Smooth muscle cell of the brain vasculature (primary cell): ENCODE measurements at places on chromosomes 16 and 17.

DNA sequence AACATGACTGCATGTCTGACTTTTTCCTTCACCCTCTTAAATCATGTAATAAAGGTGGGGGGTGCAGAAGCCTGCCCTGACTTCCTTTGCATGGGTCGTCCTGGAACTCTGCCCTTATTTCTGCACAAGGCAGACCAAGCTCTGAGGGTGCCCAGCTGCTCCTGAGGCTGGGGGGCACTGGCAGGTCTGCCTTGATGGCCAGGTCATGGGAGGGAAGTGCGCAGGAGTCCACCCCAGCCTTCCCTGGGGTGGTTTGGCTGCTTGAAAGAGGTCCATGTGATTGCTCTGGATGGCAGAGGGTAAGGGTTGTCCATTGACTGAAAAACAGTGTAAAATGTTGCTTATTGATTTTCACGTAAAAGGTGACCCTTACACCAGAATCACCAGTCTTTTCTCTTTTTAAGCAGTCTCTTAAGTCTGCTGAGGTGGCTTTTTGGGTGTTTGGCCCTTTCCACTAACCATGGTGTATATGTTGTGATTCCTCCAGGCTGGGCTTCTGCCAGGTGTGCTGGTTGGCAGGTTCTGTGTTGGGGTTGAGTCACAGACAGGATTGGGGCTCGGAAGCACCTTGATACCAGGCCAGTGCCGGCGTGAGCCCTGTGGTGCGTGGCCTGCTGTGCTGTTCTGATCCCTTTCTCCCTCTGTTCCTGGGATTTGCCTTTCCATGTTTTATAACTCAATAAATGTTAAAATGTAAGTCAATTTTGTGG lies 19.4 kb downstream of the DHX38 start:
- DNase-seq: no peak

DNA sequence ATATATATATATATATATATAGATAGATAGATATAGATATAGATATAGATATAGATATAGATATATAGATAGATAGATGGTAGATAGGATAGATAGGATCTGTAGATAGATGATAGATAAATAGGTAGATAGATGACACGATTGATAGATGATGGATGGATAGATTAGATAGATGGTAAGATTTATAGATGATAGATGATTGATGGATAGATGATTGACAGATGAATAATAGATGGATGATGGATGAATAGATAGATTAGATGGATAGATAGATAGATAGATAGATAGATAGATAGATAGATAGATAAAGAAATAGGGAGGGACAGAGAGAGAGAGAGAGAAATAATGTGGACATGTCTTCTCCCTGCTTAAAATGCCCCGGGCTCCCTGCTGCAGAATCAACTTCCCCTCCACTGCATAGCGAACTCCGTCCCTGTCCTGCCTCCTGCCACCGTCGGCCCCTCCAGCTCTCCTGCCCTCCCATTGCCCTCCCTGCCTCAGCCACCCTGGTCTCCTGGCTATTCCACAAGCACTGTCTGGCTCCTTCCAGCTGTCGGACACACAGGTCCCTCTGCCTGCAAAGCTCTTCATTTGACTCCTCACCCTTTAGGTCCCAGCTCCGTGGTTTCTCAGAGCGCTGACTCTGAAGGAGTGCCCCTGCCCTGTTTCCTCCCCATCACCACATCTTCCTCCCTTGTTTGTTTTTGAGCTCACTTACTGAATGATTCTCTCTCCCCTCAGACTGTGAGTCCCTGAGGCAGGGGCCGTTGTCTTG lies 254.0 kb downstream of the KATNIP start:
- DNase-seq: no peak

GRCh38 chr16:4525069-4525468 lies 13.5 kb downstream of the CDIP1 start:
- DNase-seq: no peak

GRCh38 chr17:70370816-70371215 lies 201.5 kb downstream of the KCNJ2 start:
- no peak for DNase-seq

- no peak for DNase-seq
These were observed 44.7 kb downstream of the COG7 start for GRCh38 chr16:23408242-23408822.

GRCh38 chr17:73320601-73321264 lies 8.9 kb upstream of the CDC42EP4 start:
- no peak for DNase-seq

DNA sequence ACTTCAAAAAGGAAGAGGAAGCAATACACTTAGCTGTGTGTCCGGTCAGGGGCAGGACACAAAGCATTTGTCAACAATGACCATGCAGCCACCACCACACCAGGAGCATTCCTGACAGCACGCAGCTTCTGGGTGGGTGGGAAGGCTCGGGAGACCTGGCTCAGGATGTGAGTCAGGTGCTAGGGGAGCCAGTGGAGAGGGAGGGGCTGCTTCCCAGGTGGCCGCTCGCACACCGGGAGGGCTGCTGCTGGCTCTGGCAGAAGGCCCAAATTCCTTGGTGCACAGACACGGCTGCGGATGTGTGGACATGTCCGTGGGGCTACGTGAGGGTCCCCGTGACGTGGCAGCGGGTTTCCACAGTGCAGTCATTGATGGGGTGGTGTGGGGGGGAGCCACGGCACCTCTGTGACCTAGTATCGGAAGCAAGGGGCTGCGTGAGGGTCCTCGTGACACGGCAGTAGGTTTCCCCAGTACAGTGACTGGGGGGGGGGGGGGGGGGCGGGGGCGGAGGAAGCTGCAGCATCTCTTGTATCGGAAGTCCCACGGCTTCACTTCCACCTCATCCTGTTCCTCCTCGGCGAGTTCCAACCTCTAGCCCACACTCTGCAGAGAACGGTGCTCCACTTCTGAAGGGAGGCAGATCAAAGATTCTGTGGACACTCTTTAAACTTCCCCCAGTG lies 112.8 kb downstream of the ZNF778 start:
- no peak for DNase-seq

DNA sequence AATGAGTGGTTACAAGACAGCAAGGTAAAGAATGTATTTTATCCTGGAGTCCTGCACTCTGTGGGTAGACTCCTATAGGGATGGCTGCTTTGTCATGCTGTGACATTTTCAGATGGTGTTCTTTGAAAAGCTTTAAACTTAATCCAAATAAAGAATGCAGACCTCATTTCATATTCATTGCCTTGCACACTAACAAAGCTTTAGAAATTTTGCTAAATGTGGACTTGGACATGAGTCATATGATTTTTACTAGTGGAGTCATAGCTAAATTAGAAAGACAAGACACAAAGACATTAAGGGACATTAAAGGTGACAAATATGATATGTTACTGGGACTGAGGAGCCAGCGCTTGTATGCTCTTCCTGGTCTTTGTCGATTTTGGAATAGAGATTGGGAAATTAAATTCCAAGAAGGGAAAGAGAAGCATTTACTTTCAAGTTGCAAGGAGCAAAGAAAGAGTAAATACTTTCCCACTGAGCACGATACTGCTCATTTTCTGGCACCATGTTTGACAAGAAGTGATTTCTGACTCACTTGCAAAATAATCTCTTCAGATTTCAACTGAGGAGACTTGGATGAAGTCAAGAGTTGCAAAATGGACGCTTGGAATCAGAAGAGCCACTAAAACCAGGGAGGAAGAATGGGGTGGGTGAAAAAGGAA lies 152.9 kb upstream of the MYOCD start:
- DNase-seq: no peak

GRCh38 chr16:72857834-72858664 lies 189.9 kb downstream of the ZFHX3 start:
- no peak for DNase-seq

DNA sequence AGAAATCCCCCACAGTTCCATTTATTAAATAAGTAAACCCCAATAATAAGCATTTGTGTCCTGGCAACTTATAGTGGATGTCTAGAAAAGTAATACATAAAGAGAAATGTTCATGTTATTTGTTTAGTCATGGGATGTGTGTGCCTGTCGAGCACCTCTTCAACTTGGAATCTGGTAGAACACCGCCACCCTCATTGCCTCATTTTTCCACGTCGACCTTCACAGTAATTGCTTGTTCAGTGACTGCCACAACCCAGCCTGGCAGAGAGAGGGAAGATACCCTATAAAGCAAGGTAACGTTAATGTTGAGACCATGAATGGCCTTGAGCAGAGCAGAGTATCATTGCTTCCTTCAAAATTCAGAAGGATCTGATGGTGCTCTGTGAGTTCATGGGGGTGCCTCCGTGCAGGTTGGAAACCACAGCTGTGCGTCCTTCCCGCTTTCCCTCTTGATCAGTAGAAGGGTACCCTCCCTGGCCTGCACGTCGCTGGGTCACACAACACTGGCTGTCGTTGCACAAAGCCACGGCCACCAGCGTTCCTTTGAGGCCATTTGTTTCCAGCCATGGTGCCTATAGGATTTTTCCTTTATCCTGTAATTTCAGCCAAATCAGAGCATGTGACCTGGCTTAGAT lies 3.7 kb upstream of the DNASE1 start:
- no peak for DNase-seq

GRCh38 chr16:85696781-85697180 lies 8.0 kb upstream of the GINS2 start:
- DNase-seq: no peak

GRCh38 chr17:71446645-71447437 lies 674.0 kb upstream of the SOX9 start:
- DNase-seq: no peak

GRCh38 chr16:57653936-57654335 lies 14.2 kb upstream of the ADGRG3 start:
- DNase-seq: no peak

DNA sequence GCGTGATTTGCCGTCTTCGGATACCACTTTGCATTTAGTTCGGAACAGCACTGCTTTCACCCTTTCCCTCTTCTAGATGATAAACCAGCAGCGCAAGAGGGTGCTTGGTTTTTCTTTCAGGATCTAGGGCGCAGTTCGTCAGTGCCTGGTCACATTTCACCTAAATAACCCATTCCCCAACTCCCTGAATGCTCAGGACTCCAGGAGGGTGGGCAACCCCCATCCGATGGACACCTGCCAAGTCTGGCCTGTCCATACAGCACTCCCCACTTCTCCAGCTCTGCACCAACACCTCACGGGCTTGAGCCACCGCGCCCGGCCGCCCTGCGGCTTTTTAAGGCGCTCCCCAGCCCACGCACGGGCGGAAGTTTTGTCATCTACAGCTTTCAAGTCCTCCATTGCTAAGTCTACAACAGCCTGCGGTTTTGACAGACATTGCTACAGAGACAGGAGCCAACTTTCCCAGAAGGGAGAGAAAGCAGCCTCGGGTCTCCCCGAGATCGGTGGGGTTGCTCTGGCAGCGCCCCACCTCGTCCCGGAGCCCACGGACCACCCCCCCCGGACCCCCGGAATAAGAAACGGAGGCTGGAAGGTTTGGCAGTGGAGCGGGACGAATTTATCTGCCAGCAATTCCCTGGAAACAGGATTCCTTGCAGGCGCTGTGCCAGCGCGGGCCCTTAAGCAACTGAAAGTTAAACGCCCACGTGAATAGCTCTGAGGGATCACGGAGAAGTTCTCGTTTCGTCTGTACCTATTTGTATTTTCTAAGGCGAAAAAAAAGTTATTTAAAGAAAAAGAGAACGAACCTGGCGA lies 38.6 kb upstream of the SLFN13 start:
- DNase-seq: no peak
